ENCODE measurements at places on chromosomes 1 and 21.

GRCh38 chr1:217673387-217673786, 42.2 kb downstream of the SPATA17 start:
- no peak for DNase-seq

- DNase-seq: no peak
These were observed 165.8 kb upstream of the C1orf105 start for GRCh38 chr1:172254521-172255222.

DNA sequence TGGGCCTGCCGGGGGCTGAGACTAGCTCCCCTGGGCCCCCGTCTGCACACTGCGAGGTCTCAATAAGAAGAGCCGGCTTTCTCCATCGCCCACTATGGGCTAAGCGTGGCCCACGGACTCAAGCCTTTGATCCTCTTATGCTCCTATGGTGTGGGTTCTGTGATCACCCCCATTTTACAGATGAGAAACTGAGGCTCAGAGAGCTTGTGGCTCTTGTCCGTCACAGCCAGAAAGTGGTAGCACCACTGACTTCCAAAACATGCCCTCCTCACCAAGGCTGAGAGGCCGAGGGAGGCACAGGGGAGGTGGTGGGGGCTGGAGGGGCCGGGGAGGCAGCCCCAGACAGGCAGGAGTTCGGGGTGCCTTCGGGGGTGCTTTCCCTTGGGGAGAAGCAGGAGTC, 39.0 kb upstream of the CASZ1 start:
- no peak for DNase-seq

GRCh38 chr1:220407191-220407590, 120.7 kb upstream of the MARK1 start:
- DNase-seq: no peak

DNA sequence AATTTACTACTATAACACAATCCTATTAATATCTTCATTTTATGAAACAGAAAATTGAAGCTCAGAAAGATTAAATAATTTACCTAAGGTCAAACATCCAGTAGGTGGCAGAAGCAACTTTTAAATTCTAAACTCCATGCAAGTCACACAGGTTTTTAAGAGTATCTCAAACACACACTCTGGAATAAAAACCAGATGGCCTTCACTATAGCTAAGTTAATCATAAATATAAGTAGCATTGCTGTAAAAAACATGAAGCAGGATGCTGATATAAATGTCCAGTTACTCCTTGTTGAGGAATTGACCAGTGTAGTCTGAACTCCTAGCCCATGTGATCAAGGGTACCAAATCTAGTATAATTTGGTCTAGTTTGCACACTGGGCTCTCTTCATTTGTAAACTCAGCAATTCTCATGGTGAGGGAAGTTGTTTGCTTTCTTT, 9.4 kb upstream of the FMO3 start:
- DNase-seq: no peak

- DNase-seq: peak; percentile 50
These were observed 625 bp upstream of the DARS2 start for GRCh38 chr1:173823781-173824314.

DNA sequence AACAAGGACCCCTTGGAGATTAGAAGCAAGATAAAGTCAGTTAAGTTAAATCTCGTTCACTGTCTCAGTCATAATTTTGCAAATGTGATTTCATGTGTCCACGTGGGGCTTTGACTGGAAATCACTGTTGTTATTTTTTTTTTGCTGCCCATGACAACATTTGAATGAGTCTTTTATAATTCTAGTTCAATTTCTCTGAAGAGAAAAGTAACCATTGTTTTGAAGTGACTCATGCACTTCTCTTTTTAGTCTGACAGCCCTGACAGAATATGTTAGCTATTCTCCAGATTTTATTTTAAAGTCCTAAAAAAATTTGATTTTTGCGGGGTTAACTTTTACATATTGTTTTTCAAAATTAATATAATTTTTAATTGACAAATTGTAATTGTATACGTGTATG, 30.7 kb upstream of the NLRP3 start:
- DNase-seq: no peak
